ENCODE measurements at places on chromosomes 2 and 18. TPM values are rescaled to one million over a fixed set of nuclear protein-coding genes. Genes with fewer than 3 reads are reported as not detected.

DNA sequence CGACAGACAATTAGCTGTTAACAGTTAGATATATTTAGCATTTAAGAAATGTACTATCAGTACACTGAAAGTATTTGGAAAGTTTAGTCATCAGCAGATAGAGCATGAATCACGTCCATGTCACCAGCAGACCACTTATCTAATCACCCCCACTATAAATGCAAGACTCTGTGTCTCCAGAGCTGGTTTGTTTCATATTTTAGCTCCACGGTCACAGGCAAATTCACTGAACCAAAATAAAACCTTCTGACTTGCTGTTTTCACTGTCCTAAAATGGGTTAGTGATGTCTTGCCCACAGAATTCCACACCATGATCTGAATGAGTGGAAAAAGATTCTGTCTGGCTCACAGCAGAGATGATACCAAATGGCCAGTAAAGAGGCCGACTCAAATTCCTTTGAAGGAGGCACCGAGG lies 64.9 kb downstream of the CDH2 start:
- DNase-seq = no peak

DNA sequence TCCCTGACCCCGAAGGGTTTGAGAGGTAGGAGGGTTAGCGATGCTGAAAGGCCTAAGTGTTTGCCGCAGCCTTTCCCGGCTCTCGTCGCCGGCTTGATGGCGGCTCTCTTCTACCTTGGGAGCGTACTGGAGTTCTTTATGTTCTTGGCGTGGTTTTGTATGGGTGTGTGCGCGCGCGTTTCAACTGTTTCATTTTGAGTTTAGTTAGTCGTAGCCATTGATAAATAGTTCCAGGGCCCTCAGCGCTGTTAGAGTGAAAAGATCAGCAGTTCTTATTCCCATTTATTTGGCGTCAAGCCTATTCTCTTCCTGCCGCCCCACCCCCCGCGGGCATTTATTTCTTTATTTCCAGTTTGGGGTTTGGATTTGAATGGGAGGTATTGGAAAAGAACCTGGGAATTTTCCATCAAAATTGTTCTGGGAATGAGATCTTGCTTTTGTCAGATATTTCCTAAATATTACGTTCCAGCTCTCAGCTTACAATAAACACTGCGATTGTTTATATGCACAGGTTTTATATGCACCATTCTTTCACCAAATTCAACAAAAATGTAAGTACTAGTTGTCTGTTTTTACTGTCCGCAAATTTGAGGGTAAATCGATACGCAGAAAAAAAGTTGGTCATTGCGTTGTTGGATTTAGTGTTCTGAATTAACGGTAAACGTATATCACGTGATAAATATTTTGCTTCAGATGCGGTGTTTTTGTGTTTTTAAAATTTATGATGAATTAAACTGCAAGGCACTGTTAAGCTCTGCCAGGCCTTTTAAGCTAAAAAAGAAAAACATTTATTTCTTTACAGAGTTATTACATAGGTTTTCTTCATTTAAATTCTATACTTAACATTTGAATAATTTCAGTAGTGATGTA lies 954 bp downstream of the CCNT2 start:
- peak; percentile 40 for DNase-seq

- DNase-seq = no peak
Observed at GRCh38 chr2:169139145-169139544, 69.8 kb downstream of the DHRS9 start.

DNA sequence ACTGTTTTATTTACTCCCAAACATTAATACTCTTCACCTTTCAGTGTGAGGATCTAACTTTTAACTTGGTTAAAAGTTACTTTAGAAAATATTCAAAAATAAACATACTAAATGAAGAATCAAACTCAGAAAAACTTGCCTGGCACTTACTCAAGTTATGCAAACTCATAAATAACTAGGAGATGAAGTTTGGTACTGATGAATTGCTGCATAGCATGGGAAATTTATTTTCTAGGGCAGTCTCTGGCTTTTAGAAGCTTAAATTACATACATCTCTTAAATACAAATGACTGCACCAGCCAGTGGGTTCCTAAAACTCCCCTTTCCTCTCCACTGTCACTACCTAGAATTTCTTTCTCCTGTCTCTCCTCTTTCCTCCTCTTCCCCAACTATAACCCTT lies 46.7 kb upstream of the CREB1 start:
- DNase-seq = no peak

GRCh38 chr18:13427354-13427753 lies 208.8 kb downstream of the LDLRAD4 start:
- DNase-seq = no peak

DNA sequence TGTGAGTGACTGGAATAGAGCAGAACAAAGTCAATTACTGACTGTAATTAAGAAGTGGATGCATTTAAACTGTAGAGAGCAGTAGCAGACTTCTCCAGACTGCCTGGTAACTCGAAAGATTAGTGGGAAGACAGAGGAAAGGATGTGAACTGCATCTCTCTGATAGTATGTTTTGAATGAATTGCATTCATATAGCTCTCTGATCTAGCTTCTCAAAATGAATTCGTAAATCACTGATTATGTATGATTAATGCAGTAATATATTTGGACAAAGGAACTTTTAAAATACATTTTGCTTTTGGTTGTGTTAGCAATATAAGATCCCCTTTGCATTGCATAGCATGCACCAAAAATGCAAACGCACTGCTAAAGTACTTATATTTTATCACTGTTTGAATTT lies 304.0 kb downstream of the ARHGAP15 start:
- peak; percentile 49 for DNase-seq

GRCh38 chr18:62586781-62587487 lies 64.1 kb downstream of the ZCCHC2 start:
- no peak for DNase-seq

Gene GALNT3
- polyA plus RNA-seq = 20.2 TPM

Gene ST6GAL2
- 24.7 TPM for polyA plus RNA-seq

Gene RAD51AP2
- 0.38 TPM for polyA plus RNA-seq

Gene KLHL14
- 33.1 TPM for polyA plus RNA-seq

Gene SCYGR1
- not detected for polyA plus RNA-seq

Gene PLB1
- polyA plus RNA-seq = 1.2 TPM

Gene NGEF
- polyA plus RNA-seq = 1.7 TPM

Gene MAP2
- 42.7 TPM for polyA plus RNA-seq

Gene DNAH6
- 3.6 TPM for polyA plus RNA-seq

Gene DLX2
- not detected for polyA plus RNA-seq

Data from left kidney (tissue), 8 donors.